ENCODE measurements at places on chromosomes 7 and 10. TPM values are rescaled to one million over a fixed set of nuclear protein-coding genes. Genes with fewer than 3 reads are reported as not detected.

Gene SLC18A2
- not detected for total RNA-seq

GRCh38 chr7:140056431-140057142 is 6.2 kb downstream of the PARP12 start:
- no peak overlapping the region for H3K27ac ChIP-seq
- peaks cover 18% of the 10 kb centered on the region for H3K4me1 ChIP-seq
- peaks cover 6% of the 10 kb centered on the region for H3K36me3 ChIP-seq
- no peaks in the 10 kb centered on the region for H3K27me3 ChIP-seq
- no peak overlapping the region for H3K4me3 ChIP-seq

- H3K4me3 ChIP-seq, result peak overlapping the region; percentile 10
- H3K27ac ChIP-seq, result no peak overlapping the region
- no peaks in the 10 kb centered on the region for H3K27me3 ChIP-seq
- H3K4me1 ChIP-seq, result peaks cover 24% of the 10 kb centered on the region
Measured at GRCh38 chr7:127654404-127655394, 2.7 kb downstream of the SND1 start.

Gene FEZF1
- not detected for total RNA-seq

GRCh38 chr10:17787087-17787961 is 21.8 kb upstream of the MRC1 start:
- peaks cover 2% of the 10 kb centered on the region for H3K4me1 ChIP-seq
- DNase-seq, result no peak
- H3K27me3 ChIP-seq, result no peaks in the 10 kb centered on the region
- H3K27ac ChIP-seq, result no peak overlapping the region

Gene ARMS2
- total RNA-seq, result not detected

DNA sequence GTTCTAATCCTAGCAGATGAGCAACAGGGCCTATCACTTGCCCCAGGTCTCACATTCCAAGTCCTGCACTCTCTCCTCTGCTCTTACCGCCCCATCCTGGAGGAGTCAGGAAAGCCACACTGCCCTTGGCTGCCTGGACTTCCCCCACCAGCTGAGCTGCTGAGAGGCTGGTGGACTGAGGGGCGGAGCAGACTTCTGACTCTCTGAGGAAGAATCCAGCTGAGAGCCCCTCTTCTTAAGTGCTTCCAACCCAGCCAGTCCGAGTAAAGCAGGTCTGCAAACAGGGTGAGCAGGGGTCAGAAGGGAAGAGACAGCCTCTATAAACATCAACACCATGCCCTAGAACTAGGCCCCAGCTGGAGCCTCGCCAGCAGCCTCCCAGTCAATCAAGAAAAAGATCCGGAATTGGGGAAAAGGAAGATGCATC is 92.4 kb upstream of the TMEM72 start:
- no peak overlapping the region for H3K4me3 ChIP-seq
- H3K27ac ChIP-seq, result no peak overlapping the region
- no peaks in the 10 kb centered on the region for H3K27me3 ChIP-seq
- DNase-seq, result no peak
- no peaks in the 10 kb centered on the region for H3K4me1 ChIP-seq
- no peaks in the 10 kb centered on the region for H3K36me3 ChIP-seq

Gene PPP1R17
- total RNA-seq, result not detected

Gene POLR1F
- 8.8 TPM for total RNA-seq

Gene UPK3B
- total RNA-seq, result 7.6 TPM

GRCh38 chr7:22831602-22832305 is 9.1 kb upstream of the TOMM7 start:
- no peaks in the 10 kb centered on the region for H3K36me3 ChIP-seq
- DNase-seq, result no peak
- no peaks in the 10 kb centered on the region for H3K27me3 ChIP-seq
- peaks cover 5% of the 10 kb centered on the region for H3K4me1 ChIP-seq

Gene PAX4
- total RNA-seq, result not detected

- H3K36me3 ChIP-seq, result no peaks in the 10 kb centered on the region
- no peak overlapping the region for H3K27ac ChIP-seq
- H3K4me3 ChIP-seq, result no peak overlapping the region
Measured at GRCh38 chr10:96789571-96790108, 42.5 kb upstream of the LCOR start.

DNA sequence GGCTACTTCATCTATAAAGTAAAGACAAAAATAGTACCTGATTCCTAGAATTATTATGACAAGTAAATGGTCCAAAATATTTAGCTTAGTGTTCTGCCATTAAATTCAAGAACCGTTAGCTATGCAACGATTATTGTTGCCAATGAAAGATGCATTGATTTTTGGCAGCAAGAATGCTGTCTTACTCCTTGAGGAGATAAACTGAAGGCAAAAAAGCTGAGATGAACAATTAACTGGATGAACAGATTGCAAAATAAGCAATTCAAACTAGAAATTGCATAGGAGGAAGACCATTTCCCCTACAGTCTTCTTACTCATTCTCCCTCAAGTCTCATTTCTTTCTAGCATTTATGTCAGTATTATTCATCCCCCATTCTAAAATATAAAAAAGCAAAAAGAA is 484.5 kb downstream of the PLXDC2 start:
- no peaks in the 10 kb centered on the region for H3K27me3 ChIP-seq
- H3K36me3 ChIP-seq, result no peaks in the 10 kb centered on the region
- no peak for DNase-seq
- no peaks in the 10 kb centered on the region for H3K4me1 ChIP-seq
- no peak overlapping the region for H3K4me3 ChIP-seq

DNA sequence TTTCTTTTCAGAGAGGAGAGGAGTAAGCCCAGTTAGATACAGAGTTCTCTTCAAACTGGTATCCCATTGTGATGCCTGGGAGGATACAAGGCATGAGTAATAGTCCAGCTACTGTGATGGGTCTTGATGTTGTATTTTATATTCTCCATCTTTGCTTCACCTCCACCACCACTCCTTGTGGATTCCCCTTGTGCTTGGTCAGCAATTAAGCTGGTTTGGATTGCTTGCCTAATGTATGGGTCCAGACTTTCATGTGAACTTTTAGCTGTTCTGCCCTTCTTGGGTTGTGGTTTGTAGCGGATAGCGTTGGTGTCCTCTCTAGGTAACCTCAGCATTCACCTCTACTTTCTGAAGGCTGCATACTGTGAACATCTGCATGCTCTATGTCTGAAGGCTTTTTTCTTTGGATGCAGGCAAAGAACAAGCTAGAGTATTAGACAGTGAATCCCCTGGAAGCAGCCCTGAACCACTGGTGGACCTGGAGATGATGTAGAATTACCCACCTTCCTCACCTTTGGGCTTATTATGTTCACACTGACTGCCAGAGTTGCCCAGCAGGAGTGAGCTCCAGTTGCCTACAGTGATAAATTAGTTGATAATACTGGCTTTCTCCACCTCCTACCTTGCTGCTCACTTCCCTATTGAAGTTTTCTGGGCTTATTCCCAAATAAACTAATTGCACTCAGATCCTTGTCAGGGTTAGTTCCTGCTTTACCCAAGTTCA is 126.5 kb upstream of the MTPN start:
- H3K4me1 ChIP-seq, result no peaks in the 10 kb centered on the region
- H3K4me3 ChIP-seq, result no peak overlapping the region
- H3K27ac ChIP-seq, result no peak overlapping the region
- H3K36me3 ChIP-seq, result no peaks in the 10 kb centered on the region
- no peak for DNase-seq
- H3K27me3 ChIP-seq, result no peaks in the 10 kb centered on the region

Gene AKR1C3
- 64.4 TPM for total RNA-seq

DNA sequence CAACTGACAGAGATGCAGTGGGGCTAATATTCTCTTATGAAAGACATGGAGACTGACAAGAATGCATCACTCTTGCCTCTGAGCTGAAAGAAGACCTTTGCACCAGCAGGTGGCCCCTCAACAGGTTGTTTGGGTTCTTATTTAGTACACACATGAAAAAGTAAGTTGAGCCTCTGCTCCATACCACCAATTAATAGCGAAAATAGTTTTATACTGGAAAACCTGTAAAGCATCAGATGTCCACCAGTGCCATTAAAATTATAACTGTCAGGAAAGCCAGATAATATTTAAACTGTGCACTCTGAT is 26.3 kb upstream of the FAM13C start:
- no peak overlapping the region for H3K4me3 ChIP-seq
- no peaks in the 10 kb centered on the region for H3K27me3 ChIP-seq
- no peak for DNase-seq
- peak overlapping the region; percentile 89 for H3K27ac ChIP-seq
- H3K4me1 ChIP-seq, result no peaks in the 10 kb centered on the region
- no peaks in the 10 kb centered on the region for H3K36me3 ChIP-seq

DNA sequence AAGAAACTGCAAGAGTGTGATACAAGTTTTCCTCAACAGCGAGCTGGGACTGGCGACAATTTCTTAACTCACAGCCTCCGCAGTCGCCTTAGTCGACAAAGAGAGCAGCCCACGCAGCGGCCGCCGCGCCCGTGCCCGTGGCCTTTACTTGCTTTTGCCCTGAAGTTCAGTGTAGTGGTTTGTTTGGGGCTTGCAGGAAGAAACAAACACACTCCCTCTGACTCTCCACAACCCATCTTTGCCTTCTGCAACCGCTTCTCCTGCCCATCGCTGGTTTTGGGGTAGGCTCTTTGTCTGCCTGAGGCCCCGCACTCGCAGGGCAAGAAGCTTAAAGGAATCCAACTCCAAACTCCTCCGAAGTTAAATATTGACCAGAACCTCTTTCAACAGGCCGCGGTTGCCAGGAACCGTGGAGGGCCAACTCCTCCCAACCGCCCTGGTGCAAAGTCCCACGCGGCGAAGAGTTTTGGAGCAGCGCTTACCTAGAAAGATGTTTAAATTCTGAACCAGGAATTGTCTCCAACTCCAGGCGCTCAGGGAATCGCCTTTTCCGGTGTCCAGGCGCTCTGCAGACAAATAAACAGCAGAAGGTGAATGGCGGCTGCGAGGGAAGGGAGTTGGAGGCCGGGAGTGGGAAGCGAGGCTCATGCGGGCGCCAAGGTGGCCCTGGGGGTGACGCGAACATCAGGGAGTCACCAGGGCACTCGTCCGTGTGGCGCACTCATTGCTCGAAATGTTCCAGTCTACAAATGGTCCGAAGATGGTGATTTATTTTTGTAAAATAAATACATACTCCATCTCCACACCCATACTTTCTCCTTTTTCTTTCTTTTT is 8.3 kb downstream of the HOXA4 start:
- peaks cover 22% of the 10 kb centered on the region for H3K4me1 ChIP-seq
- H3K27me3 ChIP-seq, result no peaks in the 10 kb centered on the region
- peak; percentile 63 for DNase-seq
- H3K36me3 ChIP-seq, result no peaks in the 10 kb centered on the region
- peak overlapping the region; percentile 89 for H3K27ac ChIP-seq

- H3K36me3 ChIP-seq, result peaks cover 18% of the 10 kb centered on the region
- no peak overlapping the region for H3K27ac ChIP-seq
- H3K4me1 ChIP-seq, result no peaks in the 10 kb centered on the region
- H3K27me3 ChIP-seq, result no peaks in the 10 kb centered on the region
- no peak overlapping the region for H3K4me3 ChIP-seq
- no peak for DNase-seq
Measured at GRCh38 chr7:131498237-131498885, 58.1 kb downstream of the PODXL start.

DNA sequence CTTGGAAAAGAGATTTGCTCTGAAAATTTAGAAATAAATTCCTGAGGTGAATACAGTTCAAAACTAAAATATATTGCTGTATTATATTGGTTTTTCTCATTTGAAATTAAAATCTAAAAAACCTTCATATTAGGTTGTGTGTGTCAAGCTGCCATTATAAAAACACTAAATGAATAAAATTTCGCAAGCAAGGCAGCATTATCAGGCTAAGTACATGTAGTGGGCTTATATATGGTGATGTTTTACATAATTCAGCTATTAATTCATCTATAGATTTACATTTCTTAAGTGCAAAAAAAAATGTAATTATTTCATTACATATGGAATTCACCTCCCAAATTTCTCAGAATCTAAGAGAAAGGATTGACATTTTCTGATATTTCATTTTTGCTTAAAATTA is 5.3 kb downstream of the MEOX2 start:
- H3K4me1 ChIP-seq, result no peaks in the 10 kb centered on the region
- no peaks in the 10 kb centered on the region for H3K36me3 ChIP-seq

DNA sequence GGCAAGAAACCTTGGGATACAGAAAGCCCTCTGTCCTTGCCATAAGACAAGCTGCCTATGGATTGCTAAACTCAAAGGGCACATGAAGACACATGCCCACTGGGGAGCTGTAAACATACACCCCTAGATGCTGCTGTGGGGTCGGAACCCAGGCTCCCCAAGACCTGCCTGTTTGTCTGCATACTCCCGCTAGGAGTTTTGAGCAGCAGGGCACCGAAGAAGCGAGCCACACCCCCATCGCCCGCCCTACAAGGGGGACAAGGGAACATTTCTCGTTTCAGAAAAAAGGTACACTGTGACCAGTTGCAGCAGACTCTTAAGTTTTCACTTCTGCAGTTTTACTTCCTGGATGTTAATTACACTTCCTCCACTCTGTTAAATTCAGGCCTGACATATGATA is 680.2 kb upstream of the GHITM start:
- H3K36me3 ChIP-seq, result no peaks in the 10 kb centered on the region
- no peaks in the 10 kb centered on the region for H3K27me3 ChIP-seq
- no peak overlapping the region for H3K27ac ChIP-seq
- no peaks in the 10 kb centered on the region for H3K4me1 ChIP-seq

GRCh38 chr7:150381096-150381495 is 2.0 kb downstream of the ZNF775 start:
- H3K27ac ChIP-seq, result no peak overlapping the region
- H3K4me3 ChIP-seq, result no peak overlapping the region
- peaks cover 6% of the 10 kb centered on the region for H3K4me1 ChIP-seq
- H3K36me3 ChIP-seq, result no peaks in the 10 kb centered on the region
- DNase-seq, result no peak
- no peaks in the 10 kb centered on the region for H3K27me3 ChIP-seq

Gene TUBAL3
- not detected for total RNA-seq

DNA sequence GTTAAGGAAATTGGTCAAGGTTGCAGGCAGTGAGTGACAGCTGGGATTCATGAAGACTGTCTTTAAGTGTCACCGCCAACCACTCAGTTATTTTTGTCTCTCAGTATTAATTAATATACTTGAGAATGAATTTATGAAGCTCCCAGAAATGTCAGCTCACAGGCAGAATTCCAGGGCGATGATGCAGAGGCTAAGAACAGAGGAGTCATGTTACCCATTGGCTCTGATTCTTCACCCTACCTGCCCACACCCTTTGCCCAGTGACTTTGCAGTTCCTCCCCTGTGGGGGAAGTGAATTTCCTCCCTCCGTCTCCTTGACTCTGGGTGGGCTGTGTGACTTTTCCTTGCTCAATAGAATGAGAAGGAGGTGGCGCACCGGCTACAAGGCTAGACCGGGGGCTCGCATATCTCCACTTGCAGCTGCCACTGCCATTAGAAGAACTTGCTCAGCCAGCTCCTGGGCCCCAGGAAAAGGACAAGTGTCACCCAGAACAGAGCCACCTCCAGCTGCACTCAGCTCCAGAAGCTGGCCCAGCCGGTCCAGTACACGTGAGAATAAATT is 157.1 kb upstream of the PRKCQ start:
- H3K27me3 ChIP-seq, result no peaks in the 10 kb centered on the region
- H3K36me3 ChIP-seq, result no peaks in the 10 kb centered on the region
- no peak overlapping the region for H3K27ac ChIP-seq

Gene MMP21
- not detected for total RNA-seq

Gene ZWINT
- total RNA-seq, result not detected
